Activated naive CD8-positive, alpha-beta T cell treated with anti-CD3 and anti-CD28 coated beads, Interleukin-2, amount 50 U/mL, for 24 hours (primary cell): ENCODE measurements at places on chromosomes 1 and 21.
A peak's percentile ranks its signal among the peaks of the same experiment; 100 is the strongest.

GRCh38 chr1:70764747-70765146, 282.9 kb downstream of the PTGER3 start:
- no peak for DNase-seq

DNA sequence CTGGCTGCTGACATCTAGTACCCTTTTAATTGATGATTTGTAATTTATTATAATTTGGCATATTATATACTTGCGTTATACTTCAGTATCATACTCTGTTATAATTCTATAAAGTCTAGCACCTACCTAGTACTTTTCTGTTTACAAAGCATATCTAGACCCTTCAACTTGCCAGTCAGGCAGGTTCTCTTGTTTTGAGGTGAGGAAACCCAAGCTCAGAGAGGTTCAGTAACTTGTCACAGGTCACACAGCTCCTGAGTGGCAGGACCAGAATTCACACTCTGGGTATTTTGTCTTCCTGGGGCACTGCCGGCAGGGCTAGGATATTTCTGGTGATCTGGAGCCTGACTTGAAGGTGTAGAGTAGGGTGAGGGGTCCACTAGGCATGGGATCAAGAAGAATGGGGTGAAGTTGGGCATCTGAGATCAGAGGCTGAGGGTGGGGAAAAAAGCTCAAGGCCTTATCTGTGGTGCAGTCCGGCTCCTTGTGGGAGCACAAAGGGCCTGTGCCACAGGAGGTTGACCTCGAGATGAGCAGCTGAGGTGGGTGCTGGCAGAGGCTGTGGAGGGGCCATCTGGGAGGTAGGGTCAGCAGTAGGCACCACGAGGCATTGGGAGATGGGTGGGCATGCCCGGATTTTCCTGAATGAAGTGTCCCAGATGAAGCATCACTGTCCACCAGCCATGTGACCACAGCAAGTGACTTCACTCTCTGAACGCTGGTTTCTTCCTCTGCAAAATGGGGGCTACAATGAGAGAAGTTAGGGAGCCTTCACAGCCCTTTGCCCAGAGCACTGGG, 102.6 kb downstream of the EPHB2 start:
- DNase-seq, result no peak

GRCh38 chr1:239537795-239538194, 151.4 kb downstream of the CHRM3 start:
- DNase-seq, result no peak

- DNase-seq, result no peak
These were observed 26.7 kb downstream of the CDCA8 start for GRCh38 chr1:37718901-37719571.

GRCh38 chr1:168227620-168228019, 1.8 kb downstream of the SFT2D2 start:
- no peak for DNase-seq

GRCh38 chr1:98056781-98057180, 135.9 kb upstream of the DPYD start:
- no peak for DNase-seq

DNA sequence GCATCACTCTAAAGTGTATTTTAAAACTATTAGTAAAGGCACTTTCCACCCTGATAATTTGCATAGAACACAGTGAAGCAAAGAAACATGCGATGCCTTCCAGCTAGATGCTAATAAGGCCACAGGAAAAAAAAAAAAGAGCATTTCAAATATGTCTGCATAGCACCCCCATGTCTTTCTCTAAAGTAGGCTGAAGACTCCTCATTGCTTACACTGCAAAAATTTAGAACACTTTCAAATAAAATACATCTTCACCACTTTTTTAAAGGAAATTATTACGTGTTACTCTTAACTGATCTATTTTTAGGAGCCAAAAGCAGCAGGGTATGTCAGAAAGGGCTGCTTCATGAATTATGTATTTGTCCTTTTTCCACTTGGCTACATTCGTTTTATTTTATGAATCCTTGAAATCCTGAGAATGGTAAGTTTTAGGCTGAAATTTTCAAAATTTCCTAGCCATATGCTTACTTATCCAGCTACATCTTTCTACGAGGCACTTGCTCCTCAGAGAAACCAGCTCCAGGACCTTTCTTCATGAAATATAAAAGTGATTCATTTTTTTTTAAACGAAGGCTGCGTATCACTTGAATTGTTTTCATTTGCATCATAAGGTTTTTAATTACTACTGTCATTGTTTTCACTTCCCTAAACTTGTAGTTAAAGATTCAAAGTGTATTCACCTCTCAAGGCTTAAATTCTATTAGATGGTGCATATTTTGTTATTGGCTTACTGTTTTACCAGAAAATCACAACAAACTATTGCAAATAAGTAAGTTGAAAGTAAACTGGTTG, 513.0 kb downstream of the PTPRC start:
- no peak for DNase-seq

DNA sequence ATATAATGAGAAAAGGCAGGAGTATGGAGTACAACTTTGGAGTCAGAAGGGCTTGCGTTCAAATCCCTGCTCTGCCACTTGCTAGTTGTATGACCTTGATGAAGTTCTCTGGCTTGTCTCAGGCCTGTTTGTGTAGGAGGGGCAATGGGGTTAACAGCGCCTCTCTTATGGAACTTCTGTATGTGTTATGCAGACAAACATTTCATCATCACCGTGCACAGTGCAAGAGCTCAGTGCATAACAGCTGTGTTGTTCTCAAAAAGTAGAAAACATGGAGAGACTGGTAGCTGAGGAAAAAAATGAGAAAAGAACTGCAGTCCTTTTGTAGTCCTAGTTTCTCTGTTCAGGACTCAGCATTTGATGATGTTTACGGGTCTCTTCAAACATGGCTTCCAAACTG, 10.4 kb upstream of the ZNF648 start:
- no peak for DNase-seq

DNA sequence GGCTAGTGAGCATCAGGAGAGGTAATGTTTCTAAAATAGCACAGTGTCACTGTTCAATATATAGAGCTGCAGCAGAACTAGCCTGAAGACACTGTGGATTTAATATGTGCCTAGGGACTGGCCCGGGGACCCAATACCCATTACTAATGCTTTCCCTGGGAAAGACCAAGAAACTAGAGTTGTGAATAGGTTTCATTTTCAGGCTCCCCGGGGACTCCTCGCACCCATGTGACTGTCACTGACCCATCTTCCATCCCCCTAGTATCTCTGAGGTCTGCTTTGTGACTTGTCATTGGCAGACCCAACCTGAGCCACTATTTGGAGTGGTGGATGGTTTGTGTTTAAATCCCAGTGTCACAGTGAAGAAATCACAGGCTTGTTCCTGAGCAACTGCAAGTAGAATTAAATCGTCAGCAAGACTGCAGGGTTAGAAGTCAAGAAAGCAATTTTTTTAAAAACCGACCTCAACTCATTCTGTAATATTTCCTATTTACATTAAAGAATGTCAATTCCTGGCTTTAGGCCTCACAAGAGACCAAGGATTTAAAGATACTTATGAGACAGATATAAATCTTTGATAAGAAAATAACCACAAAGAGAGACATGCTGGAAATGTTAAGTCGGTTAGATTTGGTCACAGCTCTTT, 130.0 kb upstream of the TNR start:
- DNase-seq, result no peak

- DNase-seq, result peak; percentile 63
These were observed 11.7 kb upstream of the EPHA2 start for GRCh38 chr1:16167331-16168143.

GRCh38 chr1:34884961-34885360, 25.4 kb upstream of the SMIM12 start:
- no peak for DNase-seq

- no peak for DNase-seq
These were observed 121.5 kb downstream of the LMO4 start for GRCh38 chr1:87450136-87450535.

GRCh38 chr1:183185941-183186490, at the start of gene LAMC2:
Gene LAMC2, plus strand, starts transcription at chr1:183186264. Its CDS starts 89 bp downstream, at chr1:183186353.
- DNase-seq, result peak; percentile 14

DNA sequence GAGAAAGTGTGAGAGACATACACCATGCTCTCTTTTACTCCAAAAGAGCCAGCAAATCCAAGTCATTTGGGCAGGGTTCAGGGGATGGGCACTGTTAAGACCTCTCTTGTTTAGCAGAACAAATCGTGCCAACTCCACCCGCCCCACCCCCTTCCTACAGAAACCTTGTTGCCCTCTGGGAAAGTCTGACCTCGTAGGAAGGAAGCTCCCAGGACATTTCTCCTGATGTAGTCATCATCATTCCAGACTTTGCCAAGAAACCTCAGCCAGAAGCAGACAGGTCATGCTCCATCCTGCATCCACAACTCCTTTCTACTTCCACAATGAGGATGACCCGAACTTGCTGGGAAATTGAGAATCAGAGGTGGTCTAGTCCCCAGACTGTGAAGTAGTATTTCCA, 57.7 kb downstream of the UBE2T start:
- no peak for DNase-seq

DNA sequence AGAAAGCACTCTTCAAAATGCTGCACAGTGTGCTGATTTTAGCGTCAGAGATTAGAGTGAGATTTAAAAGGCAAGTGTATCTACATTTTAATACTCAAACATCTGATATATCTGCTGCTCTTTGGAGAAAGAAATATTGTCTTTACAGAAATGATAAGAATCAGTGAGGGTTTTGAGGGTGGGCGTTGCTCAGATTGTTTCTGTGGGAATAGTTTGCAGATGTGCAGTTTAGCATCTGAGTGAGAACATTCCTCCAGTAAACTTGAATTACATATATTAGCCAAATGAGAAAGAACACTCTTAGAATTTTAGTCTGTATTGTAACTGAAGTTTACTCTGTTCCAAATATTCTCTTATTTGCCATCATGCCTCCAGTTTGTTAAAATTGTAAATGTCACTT, 549.2 kb downstream of the NEGR1 start:
- no peak for DNase-seq

- DNase-seq, result no peak
These were observed 18.5 kb downstream of the CCDC185 start for GRCh38 chr1:223411710-223412109.

DNA sequence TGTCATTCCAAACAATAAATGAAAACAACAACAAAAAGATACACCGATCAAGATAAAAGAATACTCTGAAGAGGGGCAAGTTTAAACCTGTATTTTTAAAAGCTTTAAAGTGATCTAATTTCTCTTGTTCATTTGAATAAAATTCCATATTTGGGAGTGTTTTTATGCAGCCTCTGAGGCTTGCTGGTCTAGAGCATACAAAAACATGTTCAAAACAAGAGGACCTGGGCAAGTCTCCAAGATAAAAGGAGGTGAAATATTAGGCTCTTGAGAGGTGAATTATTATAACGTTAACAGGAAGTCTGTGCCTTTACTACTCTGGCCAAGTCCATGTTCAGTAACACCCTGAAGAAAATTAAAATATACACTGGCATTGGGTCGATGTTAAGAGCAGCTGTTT, 20.1 kb downstream of the URB1 start:
- no peak for DNase-seq

DNA sequence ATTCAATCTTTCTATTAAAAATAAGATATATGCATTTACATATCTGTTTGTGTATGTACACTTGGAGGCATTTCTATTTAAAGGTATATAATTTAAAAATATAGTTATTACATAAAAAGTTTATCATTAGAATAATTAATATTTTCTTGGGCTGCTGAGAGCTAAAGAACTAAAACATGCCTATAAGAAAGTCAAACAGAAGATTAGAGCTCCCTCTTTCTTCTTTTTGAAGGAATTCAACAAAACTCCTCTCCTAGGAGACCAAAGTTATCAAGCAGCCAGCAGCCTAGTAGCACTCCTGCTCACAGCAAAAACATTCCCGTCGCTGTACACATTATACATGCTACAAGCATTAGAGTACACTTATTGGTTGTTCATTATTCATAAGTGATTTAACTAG, 216.4 kb downstream of the VAV3 start:
- no peak for DNase-seq

- no peak for DNase-seq
These were observed 371.7 kb downstream of the PTPRC start for GRCh38 chr1:199010492-199010891.

DNA sequence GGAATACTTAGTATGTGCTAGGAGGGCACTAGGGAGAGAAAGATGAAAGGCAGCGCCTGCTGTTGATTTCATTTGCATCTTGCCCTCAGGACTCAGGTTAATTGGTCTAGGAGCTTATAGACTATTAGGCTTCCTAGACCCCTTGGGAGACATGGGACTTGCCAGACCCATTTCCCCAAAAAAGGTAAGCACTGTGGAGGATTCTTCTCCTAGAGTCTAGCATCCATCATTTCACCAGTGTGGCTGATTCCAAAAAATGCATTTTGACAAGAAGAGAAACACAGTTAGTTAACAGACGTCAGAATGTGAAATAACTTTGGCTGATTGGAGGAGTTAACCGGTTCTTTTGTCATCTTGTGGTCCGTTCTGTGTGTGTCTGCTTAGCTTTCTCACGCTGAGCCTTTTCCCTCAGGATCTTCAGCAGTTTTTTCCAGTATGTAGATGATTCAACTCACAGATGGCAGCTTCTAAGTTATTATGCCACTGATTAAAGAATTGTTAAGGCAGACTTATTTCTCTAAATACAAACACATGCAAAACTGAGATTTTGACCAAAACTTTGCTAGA, 108.8 kb downstream of the KIF26B start:
- no peak for DNase-seq

GRCh38 chr1:51741121-51741681, 124.3 kb downstream of the OSBPL9 start:
- DNase-seq, result no peak

DNA sequence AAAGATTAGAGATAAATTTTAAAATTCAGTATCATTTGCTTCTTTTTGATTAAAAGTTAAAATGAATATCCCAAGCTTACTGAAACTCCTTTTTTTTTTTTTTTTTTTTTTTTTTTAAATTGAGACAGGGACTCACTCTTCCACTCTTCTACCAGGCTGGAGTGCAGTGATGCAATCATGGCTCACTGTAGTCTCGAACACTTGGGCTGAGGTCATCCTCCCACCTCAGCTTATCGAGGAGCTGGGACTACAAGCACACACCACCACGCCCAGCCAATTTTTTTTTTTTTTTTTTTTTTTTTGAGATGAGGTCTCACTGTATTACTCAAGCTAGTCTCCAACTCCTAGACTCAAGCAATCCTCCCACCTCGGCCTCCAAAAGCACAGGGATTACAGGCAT, 92.1 kb upstream of the RGS18 start:
- DNase-seq, result no peak

DNA sequence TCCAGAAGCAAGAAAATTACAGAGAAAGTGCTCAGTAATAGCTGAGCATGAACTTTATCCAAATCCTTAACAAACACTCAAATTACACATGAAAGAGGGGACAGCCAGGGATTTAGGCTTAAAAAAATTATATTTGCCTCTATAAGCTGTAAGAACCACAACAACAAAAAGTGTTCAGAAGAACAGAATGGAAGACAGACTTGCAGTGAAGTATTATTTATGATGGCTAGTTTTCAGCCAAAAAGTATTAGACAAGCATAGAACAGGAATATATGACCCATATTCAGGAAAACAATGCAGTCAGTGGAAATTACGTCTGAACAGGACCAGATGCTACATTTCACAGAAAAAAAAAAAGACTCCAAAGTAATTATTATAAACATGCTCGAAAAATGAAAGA, 1246.3 kb downstream of the NCAM2 start:
- DNase-seq, result no peak

GRCh38 chr1:153827168-153827964, 52.2 kb downstream of the SLC27A3 start:
- DNase-seq, result no peak
